ENCODE measurements at places on chromosomes 6 and 20. TPM values are rescaled to one million over a fixed set of nuclear protein-coding genes. Genes with fewer than 3 reads are reported as not detected.

DNA sequence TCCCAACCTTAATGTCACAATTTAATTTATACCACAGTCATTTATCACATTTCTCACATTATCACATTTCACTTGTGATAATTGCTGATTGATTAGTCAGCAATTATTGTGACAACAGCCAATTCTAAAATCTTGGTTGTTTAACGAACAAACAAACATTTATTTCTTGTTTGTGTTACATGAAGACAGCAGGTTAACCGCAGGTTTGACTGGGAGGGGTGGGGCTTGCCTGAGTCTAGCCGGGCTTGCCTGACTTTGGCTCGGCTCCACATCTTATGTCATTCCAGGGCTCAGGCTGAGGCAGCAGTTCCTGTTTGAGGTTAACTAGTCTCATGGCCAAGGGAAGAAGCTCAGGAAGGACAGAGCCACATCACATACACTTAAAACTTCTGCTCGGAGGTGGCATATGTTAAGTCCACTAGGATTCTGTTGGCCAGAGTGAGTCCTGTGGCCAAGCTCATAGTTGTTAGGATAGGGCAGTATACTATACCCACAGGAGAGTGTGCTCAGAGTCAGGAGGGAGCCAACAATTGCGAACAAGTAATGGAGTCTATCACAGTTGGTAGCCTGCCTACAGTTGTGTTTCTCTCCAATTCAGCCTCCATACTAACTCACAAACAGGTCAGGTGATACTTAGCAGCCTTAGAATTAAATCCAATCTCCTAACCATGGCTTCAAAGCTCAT lies 90.0 kb upstream of the IFNGR1 start:
- H3K4me3 ChIP-seq, result no peak overlapping the region
- DNase-seq, result no peak

- DNase-seq, result no peak
- H3K4me3 ChIP-seq, result no peak overlapping the region
- no peak overlapping the region for H3K27ac ChIP-seq
- peaks cover 17% of the 10 kb centered on the region for H3K27me3 ChIP-seq
These were observed 4.0 kb upstream of the COL9A3 start for GRCh38 chr20:62812907-62813200.

The MPIG6B gene
- total RNA-seq, result 1.5 TPM

GRCh38 chr20:14957402-14957801 lies 620.0 kb upstream of the FLRT3 start:
- H3K4me1 ChIP-seq, result no peaks in the 10 kb centered on the region
- no peak for DNase-seq
- H3K4me3 ChIP-seq, result no peak overlapping the region
- H3K36me3 ChIP-seq, result no peaks in the 10 kb centered on the region

DNA sequence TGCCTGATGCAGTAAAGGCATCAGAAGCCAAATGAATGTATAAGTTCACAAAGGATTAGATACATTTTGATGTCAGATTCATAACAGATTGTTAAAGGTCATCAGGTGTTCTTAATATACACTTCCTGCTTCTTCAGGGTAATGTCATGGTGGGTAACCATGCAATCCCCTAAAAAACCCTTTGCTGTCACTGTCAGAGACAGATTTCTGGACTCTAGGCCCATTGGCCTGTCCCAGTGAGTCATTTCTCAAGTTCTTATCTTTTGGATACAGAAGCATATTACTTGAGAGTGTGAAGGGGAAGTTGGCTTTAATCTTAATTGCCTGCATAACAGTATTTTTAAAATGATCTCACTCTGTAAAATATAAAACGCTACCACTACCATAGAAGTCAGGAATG lies 895.6 kb upstream of the MAP3K7 start:
- no peak for DNase-seq
- no peaks in the 10 kb centered on the region for H3K4me1 ChIP-seq
- H3K36me3 ChIP-seq, result no peaks in the 10 kb centered on the region
- H3K27ac ChIP-seq, result no peak overlapping the region

GRCh38 chr6:125640441-125641150 lies 108.8 kb upstream of the HEY2 start:
- H3K36me3 ChIP-seq, result no peaks in the 10 kb centered on the region
- H3K4me1 ChIP-seq, result peaks cover 4% of the 10 kb centered on the region
- no peak overlapping the region for H3K27ac ChIP-seq
- no peak overlapping the region for H3K4me3 ChIP-seq
- no peak for DNase-seq
- H3K27me3 ChIP-seq, result peaks cover 4% of the 10 kb centered on the region

The PERP gene
- 3.9 TPM for total RNA-seq

- no peak for DNase-seq
- H3K27ac ChIP-seq, result no peak overlapping the region
These were observed 143.6 kb downstream of the BMP7 start for GRCh38 chr20:57122536-57123489.

GRCh38 chr6:14276071-14276470 lies 158.5 kb downstream of the CD83 start:
- DNase-seq, result no peak
- H3K4me1 ChIP-seq, result peaks cover 39% of the 10 kb centered on the region
- peak overlapping the region; percentile 30 for H3K4me3 ChIP-seq
- no peaks in the 10 kb centered on the region for H3K27me3 ChIP-seq

DNA sequence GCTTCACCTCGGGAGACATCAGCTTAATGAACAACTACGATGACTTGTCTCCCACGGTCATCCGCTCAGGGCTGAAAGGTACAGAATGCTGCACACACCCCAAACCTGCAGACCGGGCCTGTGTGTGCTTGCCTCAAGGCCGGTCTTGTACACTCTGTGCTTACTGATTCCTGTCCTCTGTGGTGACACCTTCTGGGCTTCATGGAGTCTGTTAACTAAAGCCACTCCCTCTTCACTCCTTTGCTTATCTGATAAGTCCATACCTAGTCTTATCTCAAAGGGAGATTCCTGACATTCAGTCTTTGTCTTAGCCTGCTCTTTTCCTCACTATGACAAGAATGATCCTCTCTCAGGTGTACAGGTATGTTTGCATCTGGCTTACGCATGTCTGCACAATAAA lies 107.7 kb upstream of the TMEM181 start:
- no peak for DNase-seq
- H3K36me3 ChIP-seq, result peaks cover 12% of the 10 kb centered on the region
- peaks cover 2% of the 10 kb centered on the region for H3K4me1 ChIP-seq
- H3K4me3 ChIP-seq, result no peak overlapping the region

The ARG1 gene
- not detected for total RNA-seq

GRCh38 chr6:106181664-106182418 lies 95.7 kb downstream of the PRDM1 start:
- DNase-seq, result no peak
- no peak overlapping the region for H3K27ac ChIP-seq
- peaks cover 29% of the 10 kb centered on the region for H3K4me1 ChIP-seq

DNA sequence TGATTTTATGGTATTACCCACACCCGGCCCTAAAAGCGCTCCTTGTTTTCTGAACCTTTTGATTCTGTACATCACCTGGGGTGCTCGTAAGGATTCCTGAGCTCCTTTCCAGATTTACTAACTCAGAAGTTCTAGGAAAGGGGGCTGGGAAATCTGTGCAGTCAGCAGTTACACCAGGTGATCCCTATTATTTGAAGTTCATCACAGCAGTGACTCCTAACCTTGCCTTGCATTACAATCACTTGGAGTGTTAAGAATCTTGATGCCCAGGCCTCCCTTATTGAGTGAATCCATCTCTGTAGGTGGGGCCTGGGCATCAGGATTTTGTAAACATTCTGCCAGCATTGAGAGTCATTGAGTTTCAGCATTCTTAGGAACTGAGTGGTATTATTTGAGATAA lies 44.7 kb downstream of the BMP6 start:
- H3K4me1 ChIP-seq, result no peaks in the 10 kb centered on the region
- no peak overlapping the region for H3K27ac ChIP-seq
- no peak overlapping the region for H3K4me3 ChIP-seq
- H3K36me3 ChIP-seq, result no peaks in the 10 kb centered on the region

Data from activated naive CD8-positive, alpha-beta T cell treated with anti-CD3 and anti-CD28 coated beads, Interleukin-2, amount 10 ng/mL, durations not matched to agents 7 days and 5 days (primary cell).